ENCODE measurements at places on chromosomes 3 and 15. TPM values are rescaled to one million over a fixed set of nuclear protein-coding genes. Genes with fewer than 3 reads are reported as not detected.

- no peak for DNase-seq
Measured at GRCh38 chr3:69338911-69339310, 47.0 kb downstream of the FRMD4B start.

DNA sequence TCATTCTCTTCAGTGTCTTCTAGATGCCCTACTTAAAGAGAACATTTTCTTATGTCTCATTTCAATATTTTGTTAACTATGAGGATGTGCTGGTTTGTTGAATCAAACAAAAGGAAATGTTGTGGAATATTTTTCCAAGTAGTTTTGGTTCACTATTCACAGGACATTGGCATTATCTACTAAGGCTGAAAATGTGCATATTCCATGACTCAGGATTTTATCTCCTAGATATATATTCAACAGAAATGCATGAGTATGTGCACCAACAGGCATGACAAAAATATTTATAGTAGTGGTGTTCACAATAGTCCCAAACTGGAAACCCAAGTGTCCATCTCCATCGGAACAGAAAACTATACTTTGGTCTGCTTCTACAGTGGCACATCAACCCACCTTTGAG lies 16.7 kb upstream of the NR1I2 start:
- no peak for DNase-seq

DNA sequence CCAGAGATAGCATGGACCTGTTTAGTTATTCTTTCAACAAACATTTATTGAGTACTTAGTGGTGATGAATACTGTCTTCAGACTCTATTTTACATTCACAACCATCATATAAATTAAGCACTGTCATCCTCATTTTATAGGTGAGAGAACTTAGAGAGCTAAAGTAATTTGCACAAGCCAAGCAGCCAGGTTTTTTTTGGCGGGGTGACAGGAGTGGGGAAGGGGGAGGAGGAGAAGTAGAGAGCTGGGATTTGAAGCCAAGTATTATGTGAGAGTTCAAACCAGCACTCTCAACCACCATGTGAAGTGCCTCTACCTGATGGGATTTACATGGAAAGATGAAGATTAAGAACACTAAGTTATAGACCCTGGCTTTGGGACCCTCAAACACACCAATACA lies 547.4 kb upstream of the IL12A start:
- no peak for DNase-seq

DNA sequence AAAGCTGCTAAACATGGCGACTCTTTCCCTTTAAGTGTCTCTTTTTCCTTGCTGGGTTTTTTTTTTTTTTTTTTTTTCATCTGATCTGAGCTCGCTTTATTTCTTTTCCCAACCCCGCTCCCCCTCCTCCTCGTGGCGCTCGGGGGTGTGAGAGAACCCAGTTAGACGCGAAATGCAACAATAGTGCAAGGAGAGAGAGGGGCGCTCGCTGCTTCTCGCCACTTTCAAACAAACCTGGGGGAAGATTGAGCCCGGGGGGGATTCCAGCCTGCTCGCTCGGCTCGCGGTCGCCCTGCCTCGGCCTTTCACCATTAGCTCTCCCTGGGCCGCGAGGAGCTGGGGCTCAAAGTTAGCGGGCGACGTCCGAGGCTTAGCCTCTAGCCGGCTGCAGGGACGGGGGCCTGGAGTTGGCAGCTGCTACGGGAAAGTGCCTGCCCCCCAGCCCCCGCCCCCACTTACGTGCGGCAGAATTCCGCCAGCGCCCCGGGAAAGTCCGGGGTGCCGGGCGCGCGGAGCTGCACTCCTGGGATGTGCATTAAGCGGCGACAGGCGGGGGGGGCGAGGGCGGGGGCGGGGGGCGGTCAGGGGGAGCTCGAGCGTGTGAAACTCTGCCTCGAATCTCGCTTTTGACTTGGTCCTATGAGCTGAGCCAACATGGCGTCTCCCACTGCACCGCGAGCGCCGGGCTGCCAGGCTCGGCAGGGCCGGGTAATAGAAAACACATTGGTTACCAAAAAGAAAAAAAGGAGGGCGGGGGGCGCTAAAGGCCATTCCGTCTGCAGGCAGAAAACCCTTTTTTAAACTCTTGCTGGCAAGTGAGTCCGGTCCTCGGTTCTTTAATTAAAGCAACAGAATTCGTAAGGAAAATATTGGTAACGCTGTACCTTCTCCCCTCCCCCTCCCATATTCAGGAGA lies 10.4 kb downstream of the NR2F2 start:
- DNase-seq, result peak; percentile 56

DNA sequence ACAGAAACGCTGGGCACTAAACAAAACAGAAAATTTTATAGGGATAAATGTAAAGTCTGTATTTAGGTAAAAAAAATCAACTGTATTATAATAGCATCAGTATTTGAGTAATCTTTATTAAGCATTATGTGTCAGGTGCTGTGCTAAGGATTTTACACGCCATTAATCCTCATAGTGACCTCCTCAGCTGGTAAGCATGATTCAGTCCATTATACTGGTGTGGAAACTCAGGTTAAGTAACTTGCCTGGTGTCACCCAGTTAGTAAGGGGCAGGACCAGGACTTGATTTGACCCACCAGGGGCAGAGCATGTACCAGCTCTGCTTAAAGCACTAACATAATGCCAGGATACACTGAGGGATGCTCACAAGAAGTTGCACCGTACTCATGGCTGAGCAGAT lies 4.8 kb downstream of the MYO5C start:
- no peak for DNase-seq

- DNase-seq, result no peak
Measured at GRCh38 chr15:64348455-64348854, 7.5 kb downstream of the CSNK1G1 start.

GRCh38 chr3:72240531-72240930 lies 455.6 kb upstream of the PROK2 start:
- no peak for DNase-seq

- DNase-seq, result no peak
Measured at GRCh38 chr3:11671648-11672100, 28.0 kb upstream of the VGLL4 start.

DNA sequence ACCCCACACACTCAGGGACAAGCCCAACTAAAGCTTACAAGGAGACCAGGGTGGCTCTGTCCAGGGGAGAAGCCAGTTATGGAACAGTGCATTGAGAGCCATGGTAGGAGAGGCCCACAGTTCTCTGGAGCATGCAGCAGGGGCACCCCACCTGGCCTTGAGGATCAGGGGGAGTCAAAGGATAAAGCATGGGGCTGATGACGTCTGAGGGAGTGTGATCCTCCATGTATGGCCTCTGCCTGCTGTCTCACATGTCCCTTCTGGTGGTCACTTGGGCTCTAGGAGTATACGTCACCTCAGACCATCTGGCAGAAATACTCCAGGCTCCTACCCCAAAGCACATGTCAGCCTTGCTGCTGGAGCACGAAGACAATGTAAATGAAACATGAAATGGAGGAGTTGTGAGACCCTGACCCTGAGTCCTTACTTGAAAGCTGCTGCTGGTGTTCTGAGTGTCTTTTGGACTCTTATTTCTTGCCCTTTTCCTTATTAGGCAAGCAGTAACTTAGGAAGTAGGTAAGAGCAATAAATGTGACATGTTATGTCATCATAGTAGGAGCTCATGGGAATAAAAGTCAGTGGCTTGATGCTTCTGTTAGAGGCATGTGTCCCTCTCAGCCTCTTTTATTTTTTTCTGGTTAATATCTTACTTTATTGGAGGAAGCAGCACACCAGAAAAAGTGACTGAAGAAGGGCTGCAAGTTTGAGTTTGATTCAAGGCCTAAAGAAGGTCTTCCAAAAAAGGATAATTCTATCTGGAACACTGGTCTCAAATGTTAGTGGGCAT lies 15.5 kb downstream of the SRPRB start:
- DNase-seq, result no peak

DNA sequence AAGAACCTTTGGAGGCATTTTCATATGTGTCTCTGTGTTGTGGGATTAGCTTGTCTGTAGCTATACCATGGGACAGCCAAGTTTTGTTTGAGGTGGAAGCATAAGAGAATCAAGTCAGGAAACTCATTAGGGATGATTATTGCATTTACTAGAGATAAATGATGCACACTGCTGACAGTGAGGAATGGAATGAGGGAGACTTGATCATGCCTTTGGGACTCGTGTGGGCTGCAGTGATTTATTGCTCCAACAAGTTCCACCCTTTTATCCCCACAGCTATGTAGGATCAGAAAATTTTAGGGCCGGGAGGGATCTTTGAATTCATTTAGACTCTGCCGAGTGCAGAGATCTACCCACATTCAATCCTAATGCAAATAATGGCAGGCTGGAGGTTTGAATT lies 16.3 kb downstream of the ZNF385D start:
- DNase-seq, result no peak

GRCh38 chr15:81308260-81308659 lies 15.7 kb downstream of the STARD5 start:
- no peak for DNase-seq

GRCh38 chr15:83866692-83867091 lies 212.8 kb downstream of the ADAMTSL3 start:
- no peak for DNase-seq

Gene IGSF11
- 1.1 TPM for total RNA-seq

Gene CCDC54
- not detected for total RNA-seq

Gene AMIGO3
- not detected for total RNA-seq

Gene JMJD7
- total RNA-seq, result 24.3 TPM

Gene CDCP1
- 28.7 TPM for total RNA-seq
